ENCODE measurements at places on chromosomes 11 and 22.

GRCh38 chr22:43543522-43544288 is 131.9 kb downstream of the MPPED1 start:
- no peaks in the 10 kb centered on the region for H3K27me3 ChIP-seq
- no peak for DNase-seq
- no peaks in the 10 kb centered on the region for H3K4me1 ChIP-seq
- no peak overlapping the region for H3K27ac ChIP-seq

DNA sequence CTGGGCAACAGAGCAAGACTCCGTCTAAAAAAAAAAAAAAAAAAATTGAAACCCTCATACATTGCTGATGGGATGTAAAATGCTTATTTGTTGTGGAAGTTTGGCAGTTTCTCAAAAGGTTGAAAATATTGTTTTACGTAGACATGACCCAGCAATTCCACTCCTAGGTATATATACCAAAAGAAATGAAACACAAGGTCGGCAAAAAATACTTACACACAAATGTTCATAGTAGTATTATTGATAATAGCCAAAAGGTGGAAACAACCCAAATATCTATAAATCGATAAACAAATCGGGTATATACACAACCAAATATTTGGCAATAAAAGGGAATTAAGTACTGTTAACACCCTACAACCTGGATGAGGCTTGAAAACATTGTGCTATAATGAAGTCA is 5.1 kb upstream of the ZNF143 start:
- peaks cover 10% of the 10 kb centered on the region for H3K4me1 ChIP-seq
- no peak overlapping the region for H3K4me3 ChIP-seq
- no peaks in the 10 kb centered on the region for H3K36me3 ChIP-seq
- DNase-seq, result no peak
- no peaks in the 10 kb centered on the region for H3K27me3 ChIP-seq

GRCh38 chr11:17774232-17775034 is 39.9 kb downstream of the KCNC1 start:
- H3K27ac ChIP-seq, result no peak overlapping the region
- H3K4me3 ChIP-seq, result no peak overlapping the region
- no peaks in the 10 kb centered on the region for H3K4me1 ChIP-seq
- H3K36me3 ChIP-seq, result no peaks in the 10 kb centered on the region
- H3K27me3 ChIP-seq, result no peaks in the 10 kb centered on the region
- DNase-seq, result no peak

DNA sequence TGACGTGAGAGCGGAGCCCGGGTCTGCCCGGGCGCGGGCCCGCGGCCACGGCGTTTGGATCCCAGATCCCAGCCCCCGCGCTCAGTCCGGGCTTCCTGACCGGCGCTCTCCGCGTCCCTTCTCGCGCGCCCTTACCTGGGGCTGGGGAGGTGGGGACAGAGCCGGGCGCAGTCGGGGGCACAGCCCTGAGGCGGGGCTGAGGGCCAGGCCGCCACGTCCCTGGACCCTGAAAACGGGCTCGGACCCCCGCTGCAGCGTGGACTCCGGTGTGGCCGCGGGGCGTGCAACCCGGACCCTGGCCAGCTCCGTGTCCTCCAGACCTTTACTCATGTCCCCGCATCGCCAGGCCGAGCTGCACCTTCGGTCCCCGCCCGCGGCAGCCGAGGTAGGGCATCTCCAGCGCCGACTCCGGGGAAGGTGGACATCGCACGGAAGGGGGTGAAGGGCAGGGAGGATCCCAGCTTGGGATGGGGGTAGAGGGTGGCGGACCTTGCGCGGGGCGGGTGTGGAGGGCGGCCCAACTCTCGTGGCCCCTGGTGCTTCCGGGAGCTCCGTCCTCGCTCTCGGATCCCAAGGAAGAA is 9.9 kb upstream of the AIFM3 start:
- H3K4me1 ChIP-seq, result peaks cover 17% of the 10 kb centered on the region
- no peak for DNase-seq
- peaks cover 19% of the 10 kb centered on the region for H3K36me3 ChIP-seq
- no peak overlapping the region for H3K27ac ChIP-seq

- no peaks in the 10 kb centered on the region for H3K4me1 ChIP-seq
- H3K36me3 ChIP-seq, result no peaks in the 10 kb centered on the region
- DNase-seq, result no peak
These were observed 547.6 kb downstream of the INSC start for GRCh38 chr11:15662285-15662684.

DNA sequence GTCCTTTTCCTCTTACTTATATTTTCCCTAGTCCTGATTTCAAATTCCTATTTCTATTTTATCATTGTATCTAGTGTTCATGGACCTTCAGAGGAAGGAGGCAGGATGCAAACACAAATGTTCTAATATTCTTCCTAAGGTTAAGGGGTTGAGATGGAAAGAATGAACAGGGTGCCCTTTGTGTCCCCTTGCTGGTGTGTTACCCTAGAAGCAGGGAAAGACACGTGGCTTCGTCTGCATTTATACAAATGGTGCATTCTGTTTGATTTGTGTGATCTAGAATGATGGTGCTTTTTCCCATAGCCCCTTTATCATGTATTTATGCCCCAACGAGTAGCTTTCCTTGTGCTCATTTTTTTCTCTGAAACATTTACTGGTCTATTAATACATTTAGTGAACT is 76.2 kb downstream of the PLEKHA7 start:
- no peak for DNase-seq
- no peak overlapping the region for H3K27ac ChIP-seq
- no peaks in the 10 kb centered on the region for H3K4me1 ChIP-seq

GRCh38 chr11:4606231-4607015 is 1.6 kb downstream of the TRIM68 start:
- H3K27me3 ChIP-seq, result no peaks in the 10 kb centered on the region
- DNase-seq, result no peak
- H3K27ac ChIP-seq, result no peak overlapping the region
- peaks cover 31% of the 10 kb centered on the region for H3K4me1 ChIP-seq

DNA sequence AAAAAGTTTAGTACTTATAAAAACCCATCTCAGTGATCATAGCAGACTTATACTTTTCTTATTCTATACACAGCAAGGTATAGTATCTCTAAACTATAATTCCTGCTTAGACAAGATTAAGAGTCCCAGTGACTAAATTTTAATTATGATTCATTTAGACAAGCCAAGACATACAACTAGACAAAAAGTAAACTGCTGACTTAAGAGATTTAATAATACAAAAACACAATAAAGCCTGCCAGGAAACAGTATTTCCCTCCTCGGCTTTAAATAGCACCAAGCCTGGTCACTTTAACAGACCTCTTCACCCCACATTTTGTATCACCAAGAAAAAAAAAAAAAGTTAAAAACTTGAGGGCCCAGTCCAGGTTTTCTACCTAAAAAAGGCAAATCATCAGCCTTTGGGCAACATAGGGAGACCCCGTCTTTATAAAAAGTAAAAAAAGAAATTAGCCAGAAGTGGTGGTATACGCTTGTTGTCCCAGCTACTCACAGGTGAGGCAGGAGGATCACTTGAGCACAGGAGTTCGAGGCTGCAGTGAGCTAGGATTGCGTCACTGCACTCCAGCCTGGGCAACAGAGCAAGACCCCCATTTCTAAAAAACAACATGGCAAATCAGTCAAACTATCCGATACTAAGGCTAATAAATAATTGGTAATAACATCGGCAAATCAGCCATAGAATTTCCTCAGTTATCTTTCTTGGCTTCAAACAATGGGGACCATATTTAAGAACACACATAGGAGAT is 53.8 kb downstream of the SIK3 start:
- H3K4me1 ChIP-seq, result peaks cover 4% of the 10 kb centered on the region
- no peaks in the 10 kb centered on the region for H3K27me3 ChIP-seq
- no peak overlapping the region for H3K4me3 ChIP-seq
- H3K27ac ChIP-seq, result no peak overlapping the region
- no peak for DNase-seq

DNA sequence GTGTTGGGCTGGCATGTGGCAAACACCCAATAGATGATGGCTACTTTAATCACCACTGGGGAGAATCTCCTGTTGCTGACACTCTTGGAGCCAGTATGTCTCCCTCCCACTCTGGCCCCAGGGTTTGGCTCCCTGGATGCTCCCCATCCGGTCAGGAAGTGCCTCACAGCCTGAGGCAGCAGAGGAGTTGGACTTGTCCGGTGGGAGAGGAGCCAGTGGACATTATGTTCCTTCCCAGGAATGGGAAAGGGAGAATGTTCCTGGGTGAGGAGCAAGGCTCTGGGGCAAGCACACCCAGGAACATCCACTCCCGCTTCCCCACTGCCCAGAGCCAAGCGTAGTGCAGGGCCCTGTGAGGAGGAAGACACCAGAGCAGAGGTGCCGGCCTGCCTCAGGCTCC is 84.6 kb upstream of the NAV2 start:
- H3K27ac ChIP-seq, result no peak overlapping the region
- H3K4me3 ChIP-seq, result no peak overlapping the region
- peaks cover 4% of the 10 kb centered on the region for H3K27me3 ChIP-seq
- no peaks in the 10 kb centered on the region for H3K36me3 ChIP-seq

DNA sequence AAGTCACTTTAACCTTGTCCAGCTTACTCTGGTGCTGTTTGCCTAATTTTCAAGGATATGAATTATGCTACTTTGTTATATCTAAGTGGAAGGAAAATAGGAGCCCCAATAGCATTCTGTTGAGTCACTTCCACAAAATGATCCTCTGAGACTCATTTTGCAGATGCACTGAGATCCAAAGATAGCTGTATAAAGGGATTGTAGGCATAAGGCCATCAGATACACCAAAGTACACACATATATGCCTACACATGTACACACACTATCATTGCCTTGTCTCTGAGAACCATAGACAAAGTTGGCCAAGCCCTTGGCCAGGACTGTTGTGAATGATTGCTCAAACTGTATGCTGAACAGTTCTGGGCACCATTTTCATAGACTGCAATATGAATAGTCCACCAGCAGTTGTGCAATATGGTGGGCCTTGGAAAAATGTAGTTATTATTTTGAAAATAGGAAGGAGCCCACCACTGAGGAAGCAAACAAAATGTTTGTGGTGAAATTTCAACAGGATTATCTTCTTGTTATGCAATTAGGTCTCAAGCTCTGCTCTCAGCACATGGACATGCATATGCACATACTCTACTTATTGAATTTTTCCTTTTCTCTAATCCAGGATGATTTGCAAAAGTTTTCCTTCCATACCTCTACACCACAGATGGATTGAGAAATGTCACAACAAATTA is 186.0 kb upstream of the CTSC start:
- H3K27me3 ChIP-seq, result peaks cover 2% of the 10 kb centered on the region
- H3K4me1 ChIP-seq, result no peaks in the 10 kb centered on the region

DNA sequence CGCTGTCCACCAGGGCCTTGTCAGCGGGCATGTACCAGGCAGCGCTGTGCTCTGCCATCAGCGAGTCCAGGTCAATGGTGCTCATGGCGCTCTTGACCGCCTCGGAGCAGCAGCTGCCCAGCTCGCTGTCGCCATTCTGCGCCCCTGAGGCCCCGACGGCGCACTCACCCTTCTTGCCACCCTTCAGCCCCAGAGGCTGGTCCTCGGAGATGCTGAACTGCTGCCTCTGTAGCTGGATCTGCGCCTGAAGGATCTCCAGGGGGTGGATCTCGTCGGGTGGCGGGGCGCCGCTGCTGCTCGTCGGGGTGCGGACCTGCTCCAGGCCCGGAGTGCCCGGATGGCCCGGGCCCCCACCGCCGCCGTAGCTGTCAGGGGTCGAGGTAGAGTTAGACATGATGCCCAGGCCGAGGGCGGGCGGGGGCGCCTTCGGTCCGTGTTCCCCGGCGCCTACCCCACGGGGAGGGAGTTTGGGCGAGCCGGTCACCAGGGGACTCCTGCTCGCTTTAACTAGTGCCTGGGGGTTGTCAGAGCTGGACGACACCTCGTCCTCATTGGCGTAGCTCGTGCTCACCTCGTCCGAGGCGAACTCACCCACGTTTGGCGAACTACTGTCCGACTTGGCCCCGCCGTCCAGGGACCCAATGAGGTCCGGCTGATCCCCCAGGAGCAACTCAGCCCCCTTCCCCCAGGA is 4.6 kb downstream of the MN1 start:
- H3K4me1 ChIP-seq, result peaks cover 10% of the 10 kb centered on the region
- H3K4me3 ChIP-seq, result no peak overlapping the region
- no peak overlapping the region for H3K27ac ChIP-seq
- H3K36me3 ChIP-seq, result no peaks in the 10 kb centered on the region
- no peaks in the 10 kb centered on the region for H3K27me3 ChIP-seq

DNA sequence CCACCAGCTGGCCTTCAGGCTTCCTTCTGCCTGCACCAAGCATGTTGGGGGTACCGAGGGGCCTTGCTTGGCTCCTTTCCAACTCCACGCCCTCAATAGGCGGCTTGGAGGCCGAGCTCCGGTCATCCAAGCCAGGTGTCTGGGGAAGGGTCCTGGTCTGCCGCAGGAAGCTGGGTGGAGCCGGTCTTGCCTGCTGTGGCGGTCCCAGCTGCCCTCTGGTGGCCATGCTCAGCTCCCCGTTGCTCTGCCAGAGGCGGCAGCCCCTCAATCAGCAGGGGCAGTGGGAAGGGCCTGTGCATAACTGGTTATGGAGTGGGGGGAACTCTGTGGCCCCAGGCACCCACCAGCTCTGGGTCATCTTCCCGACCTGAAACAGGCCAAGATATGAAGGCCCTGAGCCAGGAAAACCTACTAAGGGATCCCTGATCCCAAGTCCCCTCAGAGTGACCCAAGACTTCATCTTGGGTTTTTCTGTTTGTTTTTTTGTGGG is 3.2 kb downstream of the ARVCF start:
- peak; percentile 24 for DNase-seq
- H3K36me3 ChIP-seq, result no peaks in the 10 kb centered on the region
- H3K27ac ChIP-seq, result no peak overlapping the region
- H3K4me1 ChIP-seq, result peaks cover 18% of the 10 kb centered on the region
- H3K4me3 ChIP-seq, result no peak overlapping the region
- H3K27me3 ChIP-seq, result no peaks in the 10 kb centered on the region

- H3K4me3 ChIP-seq, result no peak overlapping the region
- H3K4me1 ChIP-seq, result no peaks in the 10 kb centered on the region
- no peaks in the 10 kb centered on the region for H3K27me3 ChIP-seq
- H3K36me3 ChIP-seq, result no peaks in the 10 kb centered on the region
- H3K27ac ChIP-seq, result no peak overlapping the region
- DNase-seq, result peak; percentile 38
These were observed 43.2 kb downstream of the NEU3 start for GRCh38 chr11:75031771-75032549.

- peaks cover 19% of the 10 kb centered on the region for H3K36me3 ChIP-seq
- peak; percentile 87 for DNase-seq
- H3K27me3 ChIP-seq, result no peaks in the 10 kb centered on the region
- H3K27ac ChIP-seq, result peak within 1 kb of the TSS; percentile 68
- peak within 1 kb of the TSS; percentile 76 for H3K4me3 ChIP-seq
- peaks cover 52% of the 10 kb centered on the region for H3K4me1 ChIP-seq
These were observed at the start of gene PATZ1 for GRCh38 chr22:31346255-31346732. Gene PATZ1 (minus strand): TSS chr22:31346346. CDS start chr22:31345602, 744 bp downstream.

DNA sequence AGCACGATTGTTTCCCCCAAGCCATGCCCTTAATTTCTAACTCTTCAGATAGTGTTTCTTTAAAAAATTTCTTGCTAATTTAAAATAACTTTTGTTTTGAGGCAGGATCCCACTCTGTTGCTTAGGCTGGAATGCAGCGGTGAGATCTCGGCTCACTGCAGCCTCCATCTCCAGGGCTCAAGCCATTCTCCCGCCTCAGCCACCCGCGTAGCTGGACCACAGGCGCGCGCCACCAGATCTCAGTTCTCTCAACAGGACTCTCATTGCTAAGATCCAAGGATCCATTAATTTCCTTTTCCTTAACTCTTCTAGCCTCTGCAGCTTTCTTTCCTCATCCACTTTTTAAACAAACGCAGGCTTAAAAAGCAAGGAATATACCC is 327 bp upstream of the MED17 start:
- H3K27ac ChIP-seq, result peak overlapping the region; percentile 91
- peaks cover 44% of the 10 kb centered on the region for H3K4me1 ChIP-seq
- H3K4me3 ChIP-seq, result peak overlapping the region; percentile 98
- H3K27me3 ChIP-seq, result no peaks in the 10 kb centered on the region
- DNase-seq, result no peak

GRCh38 chr11:17561111-17561415 is 14.0 kb downstream of the OTOG start:
- H3K36me3 ChIP-seq, result no peaks in the 10 kb centered on the region
- H3K4me1 ChIP-seq, result no peaks in the 10 kb centered on the region
- H3K27me3 ChIP-seq, result no peaks in the 10 kb centered on the region
- no peak overlapping the region for H3K27ac ChIP-seq

All from CD4-positive, CD25-positive, alpha-beta regulatory T cell (primary cell).